ENCODE measurements at places on chromosomes 2 and 18. TPM values are rescaled to one million over a fixed set of nuclear protein-coding genes. Genes with fewer than 3 reads are reported as not detected.

Gene TMEM163
- 0.28 TPM for total RNA-seq

DNA sequence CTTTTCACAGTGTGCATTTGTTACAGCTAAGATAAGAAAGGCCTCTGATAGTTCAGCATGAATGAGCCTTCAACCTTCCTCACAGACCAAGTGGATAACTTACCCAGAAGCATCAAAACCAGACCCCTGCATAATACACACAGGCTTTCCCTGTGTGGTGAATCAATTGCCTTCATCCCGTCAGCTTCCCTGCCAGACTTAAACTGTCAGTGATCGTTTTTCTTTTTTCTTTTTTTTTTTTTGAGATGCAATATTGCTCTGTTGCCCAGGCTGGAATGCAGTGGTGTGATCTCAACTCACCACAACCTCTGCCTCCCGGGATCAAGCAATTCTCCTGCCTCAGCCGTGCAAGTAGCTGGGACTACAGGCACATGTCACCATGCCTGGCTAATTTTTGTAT is 20.5 kb upstream of the SLC35F5 start:
- DNase-seq: no peak

GRCh38 chr2:205858881-205859441 is 176.7 kb downstream of the NRP2 start:
- DNase-seq: no peak

Gene CNDP1
- not detected for total RNA-seq

- DNase-seq: no peak
Measured at GRCh38 chr2:235000426-235001236, 48.8 kb downstream of the SH3BP4 start.
